ENCODE measurements at places on chromosomes 1 and 21. TPM values are rescaled to one million over a fixed set of nuclear protein-coding genes. Genes with fewer than 3 reads are reported as not detected.

The JAM2 gene
- 0.39 TPM for polyA plus RNA-seq

The NBPF8 gene
- polyA plus RNA-seq: 1.6 TPM

The MMEL1 gene
- polyA plus RNA-seq: 15.2 TPM

DNA sequence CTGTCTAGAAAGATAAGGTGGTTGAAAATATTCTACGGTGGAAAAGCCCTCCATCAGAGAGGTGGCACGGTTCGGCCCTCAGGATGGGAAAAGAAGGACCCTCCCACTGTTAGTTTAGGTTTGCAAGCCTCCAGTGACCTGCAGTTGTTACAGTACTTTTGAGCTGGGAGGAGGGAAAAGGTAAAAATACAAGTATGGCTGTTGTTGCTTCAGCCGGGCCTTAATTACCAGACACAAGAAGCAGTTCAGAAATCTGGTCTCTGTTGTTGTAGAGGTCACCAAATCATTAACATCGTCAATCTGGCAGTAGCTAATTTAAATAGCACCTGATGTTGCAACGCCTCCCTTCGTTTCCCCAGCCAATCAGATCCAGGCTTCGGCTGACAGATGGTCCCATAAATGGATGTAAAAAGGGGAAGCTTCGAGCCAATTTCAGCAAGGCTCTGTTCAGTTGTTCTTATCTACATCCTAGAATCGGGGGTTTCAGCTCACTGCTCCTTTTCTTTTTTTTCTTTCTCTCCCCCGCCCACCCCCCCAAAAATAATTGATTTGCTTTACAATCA, at the start of gene ELAVL4:
Gene ELAVL4, plus strand, starts transcription at position 424 of the 563 bp plus-strand sequence. CDS start 270 bp downstream, outside the sequence.
- DNase-seq: no peak

- no peak for DNase-seq
These were observed 130.4 kb upstream of the DNAH14 start for GRCh38 chr1:224799083-224799482.

- no peak for DNase-seq
These were observed 10.0 kb downstream of the PYHIN1 start for GRCh38 chr1:158941317-158941716.

DNA sequence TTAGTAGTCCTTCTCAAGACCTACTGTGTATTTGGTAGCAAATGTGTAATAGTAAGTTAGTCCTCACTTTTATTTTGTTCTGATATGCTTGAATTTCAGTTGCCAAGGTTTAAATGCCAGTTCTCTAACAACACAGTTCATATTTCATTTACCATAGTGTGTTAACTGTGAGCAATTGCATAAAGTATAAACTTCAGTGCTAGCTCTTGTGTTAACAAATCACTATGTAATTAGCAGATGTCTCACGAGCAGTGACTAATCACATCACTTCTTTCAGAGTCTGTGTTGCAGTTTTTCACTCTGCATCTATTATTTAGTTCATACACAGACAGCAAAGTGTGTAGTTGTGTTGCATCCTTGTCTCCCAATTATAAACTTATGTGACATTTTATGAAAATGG, 47.8 kb downstream of the ZMYM4 start:
- DNase-seq: no peak

GRCh38 chr21:42232176-42232825, 13.4 kb downstream of the ABCG1 start:
- DNase-seq: peak; percentile 67

DNA sequence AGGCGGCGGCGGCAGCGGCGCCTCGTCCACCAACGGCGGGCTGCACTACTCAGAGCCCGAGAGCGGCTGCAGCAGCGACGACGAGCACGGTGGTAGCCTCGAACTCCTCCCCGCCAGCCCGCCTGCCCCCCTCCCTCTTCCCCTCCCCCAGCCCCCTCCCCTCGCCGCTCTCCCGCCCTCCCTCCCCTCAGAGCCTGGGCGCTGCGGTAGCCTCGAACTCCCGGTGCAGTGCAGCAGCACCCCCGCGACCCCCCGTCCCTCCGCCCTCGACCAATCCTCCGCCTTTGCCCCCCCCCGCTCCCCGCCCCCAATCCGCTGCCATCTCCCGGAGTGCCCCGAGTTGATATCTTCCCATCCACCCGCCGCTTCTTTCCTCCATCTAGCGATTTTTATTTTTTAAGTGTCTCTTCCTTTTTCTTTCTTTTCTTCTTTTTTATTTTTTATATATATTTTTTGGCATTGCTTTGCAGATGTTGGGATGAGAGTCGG, 516 bp downstream of the RCOR3 start:
- no peak for DNase-seq

DNA sequence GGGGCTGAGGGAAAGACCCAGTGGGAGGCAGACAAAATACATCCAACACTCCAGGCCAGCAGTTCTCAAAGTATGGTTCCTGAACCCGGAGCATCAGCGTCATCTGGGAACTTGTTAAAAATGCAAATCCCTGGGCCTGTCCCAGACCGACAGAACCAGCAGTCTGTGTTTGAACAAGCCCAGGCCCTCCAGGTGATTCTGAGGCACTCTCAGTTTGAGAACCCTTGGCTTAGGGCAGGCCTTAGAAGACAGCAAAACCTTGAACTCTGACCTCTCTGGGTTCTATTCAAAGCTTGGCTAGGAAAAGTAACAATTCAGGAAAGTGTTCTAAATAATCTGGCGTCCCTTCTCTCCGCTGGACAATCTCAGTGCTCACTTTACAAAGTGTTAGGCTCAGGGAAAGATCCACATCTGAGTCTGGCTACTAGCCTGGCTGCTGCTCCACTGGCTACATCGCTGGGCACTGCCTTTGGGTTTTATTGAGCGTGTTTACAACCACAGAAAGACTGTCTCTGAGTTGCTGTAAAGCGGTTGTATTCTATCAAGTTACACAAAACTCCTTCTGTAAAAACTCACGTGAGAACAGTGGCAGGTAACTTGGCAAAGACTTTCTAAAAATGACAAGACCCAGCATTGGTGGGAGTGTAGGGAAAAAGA, 166.1 kb downstream of the HIVEP3 start:
- no peak for DNase-seq

- no peak for DNase-seq
These were observed 646.6 kb upstream of the PTBP2 start for GRCh38 chr1:96074876-96075577.

Measured in CD4-positive, CD25-positive, alpha-beta regulatory T cell (primary cell).